ENCODE measurements at places on chromosomes 7 and 10.
A peak's percentile ranks its signal among the peaks of the same experiment; 100 is the strongest.

DNA sequence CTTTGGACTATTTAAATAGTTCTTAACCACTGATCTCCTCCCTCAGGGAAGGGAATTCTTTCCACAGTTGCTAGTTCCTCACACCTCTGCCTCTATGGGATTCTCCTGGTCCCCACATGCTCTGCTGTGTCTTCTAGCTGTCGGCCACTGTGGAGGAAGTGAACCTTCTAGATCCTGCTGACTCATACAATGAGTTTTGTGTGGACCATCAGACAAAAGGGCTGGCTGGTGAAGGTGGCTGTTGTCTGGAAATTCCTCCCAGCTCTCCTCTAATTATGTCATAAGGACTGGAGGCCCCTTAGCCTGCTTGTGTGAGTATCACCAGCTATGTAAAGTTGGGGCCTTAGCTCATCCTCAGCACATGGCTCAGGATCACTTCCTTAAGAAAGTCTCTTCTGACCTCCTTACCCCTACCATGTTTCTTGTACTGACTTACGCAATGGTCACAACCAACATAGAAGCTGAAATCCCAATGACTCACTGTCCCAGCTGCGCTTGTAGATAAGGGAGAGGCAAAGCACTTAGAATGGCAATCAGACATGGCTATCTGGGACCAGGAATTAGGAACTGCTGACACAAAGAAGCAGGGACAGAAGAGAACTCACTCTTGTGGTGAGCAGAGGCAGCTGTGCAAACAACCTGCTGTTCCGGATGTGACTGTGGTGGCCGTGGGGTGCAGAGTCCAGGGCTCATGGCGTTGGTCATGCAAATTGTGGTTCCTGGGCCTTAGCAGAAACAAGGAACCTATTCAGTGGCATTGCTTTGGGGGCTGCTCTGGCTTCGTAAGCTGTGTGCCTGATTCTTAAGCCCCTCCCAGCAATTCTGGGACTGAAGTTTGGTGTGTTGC is 2.5 kb upstream of the MACC1 start:
- DNase-seq = no peak

- DNase-seq = no peak
Observed at GRCh38 chr7:100079024-100079560, 2.4 kb downstream of the ZNF3 start.

DNA sequence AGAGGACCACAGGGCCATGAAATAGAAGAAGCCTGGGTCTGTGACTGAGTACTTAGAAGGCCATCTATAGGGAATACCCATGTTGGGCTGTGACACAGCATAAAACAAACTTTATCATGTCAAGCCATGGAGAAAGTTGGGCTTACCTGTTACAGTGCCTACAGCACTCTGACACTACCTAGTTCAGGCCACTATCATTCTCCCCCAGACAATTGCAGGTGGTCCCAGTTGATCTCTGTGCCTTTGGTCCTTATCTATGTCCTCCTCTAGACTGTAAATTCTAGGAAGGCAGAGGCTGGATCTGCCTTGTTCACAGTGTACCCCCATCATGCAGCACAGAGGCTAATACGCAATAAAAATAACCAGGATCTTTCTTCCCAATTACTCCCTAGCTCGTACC is 69.1 kb downstream of the GCC1 start:
- no peak for DNase-seq

- no peak for DNase-seq
Observed at GRCh38 chr7:110539216-110539615, 551.7 kb upstream of the LRRN3 start.

GRCh38 chr10:73376679-73377078 is 18.0 kb upstream of the CFAP70 start:
- no peak for DNase-seq

- no peak for DNase-seq
Observed at GRCh38 chr10:112552593-112553110, 105.6 kb downstream of the VTI1A start.

GRCh38 chr7:131014906-131015656 is 281.1 kb upstream of the KLF14 start:
- no peak for DNase-seq

- DNase-seq = peak; percentile 77
Observed at GRCh38 chr10:124026589-124026939, 66.8 kb downstream of the CHST15 start.

DNA sequence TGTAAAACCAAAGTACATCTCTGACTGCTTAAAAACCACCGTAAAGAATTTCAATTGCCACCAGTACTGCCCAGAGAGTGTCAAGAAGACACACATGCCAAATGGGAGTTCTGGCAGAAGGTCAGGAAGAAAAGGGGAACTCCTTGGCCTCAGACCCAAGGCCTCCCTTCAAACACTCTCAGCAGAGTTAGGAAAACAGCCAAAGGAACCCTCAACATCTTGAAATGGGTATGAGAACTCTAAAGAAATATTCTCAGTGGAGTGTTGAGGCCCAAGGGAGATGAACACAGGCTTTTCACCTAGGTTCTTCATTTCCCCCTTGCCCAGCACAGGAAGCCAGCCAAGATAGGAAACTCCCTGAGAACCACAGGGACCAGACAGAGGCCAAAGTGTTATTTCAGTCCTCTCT is 96.1 kb upstream of the ASAH2 start:
- DNase-seq = no peak

DNA sequence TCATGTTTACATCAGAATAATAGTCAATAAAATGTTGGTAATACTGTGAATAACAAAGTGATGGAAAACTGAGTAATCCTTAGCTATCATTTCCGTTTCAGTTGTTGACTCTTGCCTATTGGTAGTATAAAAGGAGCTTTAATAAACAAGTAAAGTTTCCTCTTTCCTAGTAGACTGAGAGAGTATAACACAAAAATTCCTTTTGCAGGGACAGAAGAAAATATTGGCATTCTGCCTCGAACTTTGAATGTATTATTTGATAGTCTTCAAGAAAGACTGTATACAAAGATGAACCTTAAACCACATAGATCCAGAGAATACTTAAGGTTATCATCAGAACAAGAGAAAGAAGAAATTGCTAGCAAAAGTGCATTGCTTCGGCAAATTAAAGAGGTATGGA is 9.4 kb downstream of the KIF20B start:
- DNase-seq = no peak

- DNase-seq = no peak
Observed at GRCh38 chr7:17618652-17618974, 320.2 kb downstream of the AHR start.

GRCh38 chr10:22986771-22987542 is 59.1 kb downstream of the ARMC3 start:
- no peak for DNase-seq

- no peak for DNase-seq
Observed at GRCh38 chr10:112366992-112367391, 6.9 kb upstream of the ACSL5 start.

GRCh38 chr7:32890010-32890792 is 1.4 kb downstream of the KBTBD2 start:
- no peak for DNase-seq

- DNase-seq = no peak
Observed at GRCh38 chr7:70178787-70179186, 580.5 kb downstream of the AUTS2 start.
